T-cell (primary cell): ENCODE measurements at places on chromosomes 6 and 20. TPM values are rescaled to one million over a fixed set of nuclear protein-coding genes. Genes with fewer than 3 reads are reported as not detected.

DNA sequence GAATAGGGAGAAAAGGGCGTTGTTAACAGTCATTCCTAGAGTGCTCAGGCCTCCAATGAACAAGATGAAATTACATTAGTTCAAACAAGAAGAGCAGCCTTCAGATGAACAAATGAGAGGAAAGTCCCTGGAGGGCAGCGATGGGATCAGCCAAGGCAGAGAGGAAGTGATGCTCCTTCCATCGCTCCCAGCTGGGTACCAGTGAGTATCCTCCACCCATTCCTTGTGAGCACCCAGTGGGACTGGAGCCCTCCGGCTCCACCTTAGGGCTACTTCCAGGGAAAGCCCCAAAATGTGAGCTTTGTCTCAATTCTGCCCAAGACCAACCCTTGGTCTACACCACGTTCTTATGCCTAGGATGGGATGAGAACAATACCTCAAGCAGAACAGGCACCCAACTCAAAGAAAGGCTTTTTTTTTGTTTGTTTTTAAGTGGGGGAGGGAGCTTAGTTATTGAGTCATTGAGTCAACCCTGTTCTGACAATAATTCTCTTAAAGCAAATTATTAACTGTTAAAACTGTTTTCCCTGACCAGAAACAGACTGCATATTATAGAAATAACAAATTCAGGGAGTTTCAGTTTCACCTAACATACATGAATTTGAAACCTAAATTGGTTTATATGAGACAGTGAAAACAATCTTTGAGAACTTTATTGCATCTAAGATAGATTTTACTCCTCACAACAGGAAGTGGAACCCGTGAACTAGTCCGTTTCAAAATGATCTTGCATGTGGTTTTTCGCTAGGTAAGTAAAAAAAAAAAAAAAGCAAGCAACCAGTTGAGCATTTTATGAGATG is 106.9 kb downstream of the IPCEF1 start:
- DNase-seq: no peak

GRCh38 chr6:48109944-48110343 is 1.1 kb downstream of the PTCHD4 start:
- no peak for DNase-seq

DNA sequence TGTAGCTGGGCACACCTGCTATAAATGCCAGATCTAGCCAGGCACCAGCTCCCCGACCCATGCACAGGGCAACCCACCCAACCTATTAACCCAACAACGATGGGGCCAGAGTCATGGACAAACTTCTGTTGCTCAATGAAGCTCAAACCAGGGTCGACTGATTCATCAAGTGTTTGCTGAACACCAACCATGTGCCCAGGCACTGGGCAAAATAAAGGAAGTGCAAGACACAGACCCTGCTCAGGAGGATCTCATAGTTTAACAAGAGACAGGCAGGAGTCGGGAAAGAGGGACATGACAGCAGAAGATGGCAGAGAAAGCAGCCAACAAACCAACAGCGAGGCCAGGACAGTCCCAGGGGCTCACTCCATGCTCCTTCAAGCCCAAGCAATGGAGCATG is 18.8 kb downstream of the KCNK5 start:
- DNase-seq: no peak

DNA sequence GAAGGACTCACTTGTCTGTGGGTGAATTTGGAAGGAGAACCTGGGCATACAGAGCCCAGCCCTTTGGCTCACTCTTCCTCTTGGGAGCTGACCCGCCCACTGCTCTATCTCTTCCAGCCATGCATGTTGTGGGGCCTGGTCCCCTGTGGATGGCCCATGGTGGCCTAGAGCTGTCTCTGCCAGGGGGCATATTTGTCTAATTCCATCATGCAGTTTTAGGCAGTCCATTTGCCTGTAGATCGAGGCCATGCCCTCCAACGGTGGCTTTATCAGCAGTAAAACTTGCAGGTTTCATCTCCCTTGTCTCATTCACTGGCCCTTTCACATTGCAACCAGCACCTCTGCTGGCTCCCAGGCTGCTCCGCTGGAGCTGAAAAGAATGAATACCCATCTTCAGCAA is 12.9 kb upstream of the EZR start:
- no peak for DNase-seq

GRCh38 chr6:151616600-151616999 is 122.8 kb downstream of the CCDC170 start:
- DNase-seq: no peak

DNA sequence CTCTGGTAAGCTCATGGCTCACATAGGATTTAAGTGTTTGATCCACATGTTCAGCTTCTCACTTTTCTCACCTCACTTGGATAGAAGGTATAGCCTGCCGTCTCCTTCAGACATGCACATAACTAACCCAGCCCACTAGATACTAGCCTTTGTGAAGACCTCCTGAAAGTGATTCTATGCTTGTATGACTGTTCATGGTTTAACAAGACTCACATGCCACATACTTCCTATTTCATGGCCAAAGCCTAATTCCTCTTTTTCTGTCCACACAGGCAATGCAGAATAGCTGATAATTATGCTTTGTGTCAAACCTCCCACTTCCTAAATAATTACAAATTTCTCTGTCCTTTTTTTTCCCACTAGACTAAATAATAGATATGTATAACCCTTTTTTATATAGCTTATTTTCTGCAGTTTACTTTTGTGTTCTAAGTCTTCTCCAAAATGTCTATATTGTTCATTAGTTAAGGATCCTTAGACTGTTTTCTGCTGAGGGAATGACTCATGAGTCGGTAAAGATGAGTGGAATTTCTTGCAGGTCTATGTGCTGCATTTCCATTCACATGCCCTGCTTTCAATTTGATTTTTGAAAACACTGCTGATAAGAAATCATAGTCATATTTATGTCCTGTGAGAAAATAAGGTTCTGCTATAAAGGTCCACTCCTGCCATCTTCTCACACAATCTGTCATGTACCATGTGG is 43.0 kb downstream of the HDDC2 start:
- DNase-seq: no peak

GRCh38 chr6:35562060-35562459 is 49.4 kb upstream of the TULP1 start:
- no peak for DNase-seq

- no peak for DNase-seq
Observed at GRCh38 chr6:116170358-116171057, 44.6 kb upstream of the COL10A1 start.

DNA sequence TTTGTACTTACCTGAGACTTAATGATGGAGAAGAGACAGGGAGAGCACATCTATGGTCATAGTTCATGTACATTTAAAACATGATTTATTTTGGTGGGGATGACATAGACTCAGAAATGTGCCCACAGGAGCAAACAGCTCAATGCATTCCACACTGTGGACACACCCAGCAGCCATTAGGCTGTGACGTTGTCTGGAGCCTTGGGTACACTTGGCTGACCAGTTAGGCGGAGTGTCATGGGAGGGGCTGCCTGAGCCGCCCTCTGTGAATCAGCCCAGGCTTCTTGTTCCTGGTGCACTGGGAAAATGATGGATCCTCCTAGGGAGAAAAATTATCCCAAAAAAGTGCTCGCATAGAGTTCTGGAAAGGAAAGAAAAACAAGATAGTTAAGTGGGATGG is 231.0 kb upstream of the GMDS start:
- DNase-seq: no peak

- DNase-seq: no peak
Observed at GRCh38 chr6:87200469-87201175, 45.3 kb downstream of the ZNF292 start.

DNA sequence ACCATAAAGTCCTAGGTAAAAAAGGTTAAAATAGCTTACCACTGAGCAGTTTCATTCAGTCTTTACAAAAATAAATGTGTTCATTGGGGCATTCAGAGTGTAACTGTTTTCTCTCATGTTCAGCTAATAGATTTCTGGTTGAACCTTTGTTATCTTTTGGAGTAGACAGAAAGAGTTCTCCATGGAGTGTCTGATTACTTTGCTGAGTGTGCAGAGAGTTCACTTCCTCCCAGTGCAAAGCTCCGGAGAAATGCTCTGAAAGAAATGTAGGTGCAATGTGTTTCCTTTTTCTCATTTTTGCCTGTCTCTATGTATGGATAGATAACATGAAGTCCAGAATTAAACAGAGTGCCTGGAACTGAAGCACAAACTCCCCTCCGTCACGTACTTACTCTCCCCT is 52.6 kb downstream of the JAG1 start:
- no peak for DNase-seq

- DNase-seq: no peak
Observed at GRCh38 chr6:135583256-135583761, 85.8 kb upstream of the AHI1 start.

DNA sequence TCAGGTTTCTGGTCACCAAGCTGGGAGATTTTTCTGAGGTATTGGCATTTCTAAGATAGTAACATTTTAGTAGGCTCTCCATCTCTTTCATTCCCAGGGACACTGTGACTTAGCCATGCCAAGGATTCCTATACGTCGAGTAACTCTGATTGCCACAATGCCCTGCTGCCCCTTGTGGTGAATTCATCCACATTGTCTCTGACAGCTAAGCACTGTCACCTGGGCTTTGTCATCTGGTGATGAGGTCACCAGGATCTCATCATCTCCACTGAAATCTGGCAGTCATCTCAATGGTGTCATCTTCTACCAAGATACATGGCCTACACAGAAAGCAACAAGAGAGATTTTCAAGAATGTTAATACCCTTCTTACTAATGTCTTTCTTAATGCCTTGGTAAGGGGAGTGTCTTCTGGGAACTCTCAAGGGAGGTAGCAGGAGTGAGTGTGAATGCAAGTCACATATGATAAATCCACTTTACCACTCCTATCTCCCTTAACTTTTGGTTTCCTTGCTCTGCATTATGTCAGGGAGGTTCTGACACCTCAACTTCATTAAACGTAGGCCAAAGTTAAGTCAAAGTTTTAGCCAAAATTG is 246.7 kb downstream of the CD109 start:
- no peak for DNase-seq

The HCK gene
- total RNA-seq: 0.29 TPM

- no peak for DNase-seq
Observed at GRCh38 chr20:1462834-1463233, 3.8 kb downstream of the NSFL1C start.

- DNase-seq: no peak
Observed at GRCh38 chr20:5282561-5282960, 34.2 kb downstream of the PROKR2 start.

DNA sequence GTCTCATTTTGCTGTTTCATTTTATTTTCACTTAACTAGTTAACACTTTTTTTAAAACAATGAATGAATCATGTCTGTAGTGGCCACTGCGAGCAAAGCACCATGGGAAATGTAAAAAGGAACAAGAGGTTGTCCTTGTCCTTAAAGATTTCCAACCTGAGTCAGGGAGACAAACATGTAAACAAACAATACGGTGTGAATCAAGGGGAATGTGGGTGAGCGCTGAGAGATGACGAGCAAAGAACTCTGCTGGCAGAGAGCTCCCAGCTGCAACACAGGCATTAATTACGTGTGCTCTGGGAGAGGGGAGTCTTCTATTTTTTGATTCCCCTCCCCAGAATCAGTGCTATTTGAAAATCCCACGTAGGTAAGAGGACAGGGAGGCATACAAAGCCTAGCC is 84.3 kb downstream of the ATXN1 start:
- DNase-seq: no peak

DNA sequence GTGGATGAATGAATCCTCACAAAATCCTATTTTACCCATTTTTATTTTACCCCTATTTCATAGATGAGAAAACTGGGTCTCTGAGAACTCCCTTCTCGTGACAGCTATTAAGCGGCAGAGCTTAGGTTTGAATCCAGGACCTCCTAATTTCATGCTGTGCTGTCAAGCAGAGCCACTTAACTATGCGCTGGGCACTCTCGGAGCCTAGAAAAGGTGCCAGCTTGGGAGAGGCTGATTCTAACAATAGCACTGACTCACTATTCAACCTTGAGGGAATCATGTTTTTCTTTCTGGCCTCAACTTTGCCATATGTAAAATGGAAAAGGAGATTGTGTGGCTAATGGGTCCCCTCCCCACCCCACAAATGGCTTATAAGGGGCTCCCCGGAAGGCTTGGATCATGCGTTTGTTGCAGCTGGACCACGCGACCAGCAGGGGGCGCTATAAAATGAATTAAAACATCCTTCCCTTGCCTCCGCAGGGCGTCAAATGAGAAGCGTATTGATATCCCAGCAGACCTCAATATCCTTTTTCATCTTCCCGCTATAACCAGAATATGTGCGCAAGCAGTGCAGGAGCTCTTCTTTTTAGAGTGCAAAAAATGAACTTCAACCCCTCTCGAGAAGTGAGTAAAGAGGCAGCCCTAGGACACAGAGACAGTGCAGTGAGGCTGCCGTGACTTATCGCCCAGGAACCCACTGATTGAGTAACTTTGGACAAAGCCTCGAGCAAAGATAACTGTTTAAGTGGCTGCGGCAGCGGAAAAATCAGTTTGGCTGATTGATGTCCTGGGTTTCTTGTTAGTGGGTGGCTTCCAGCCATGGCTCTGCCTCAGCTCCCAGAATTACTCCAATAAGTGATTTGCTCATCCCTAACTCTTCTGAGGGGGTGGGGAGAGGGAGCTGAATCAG is 12.8 kb upstream of the PDYN start:
- peak; percentile 22 for DNase-seq

The RCAN2 gene
- 0.18 TPM for total RNA-seq

- no peak for DNase-seq
Observed at GRCh38 chr6:2245877-2246863, 765 bp upstream of the GMDS start.

The SRSF12 gene
- not detected for total RNA-seq

DNA sequence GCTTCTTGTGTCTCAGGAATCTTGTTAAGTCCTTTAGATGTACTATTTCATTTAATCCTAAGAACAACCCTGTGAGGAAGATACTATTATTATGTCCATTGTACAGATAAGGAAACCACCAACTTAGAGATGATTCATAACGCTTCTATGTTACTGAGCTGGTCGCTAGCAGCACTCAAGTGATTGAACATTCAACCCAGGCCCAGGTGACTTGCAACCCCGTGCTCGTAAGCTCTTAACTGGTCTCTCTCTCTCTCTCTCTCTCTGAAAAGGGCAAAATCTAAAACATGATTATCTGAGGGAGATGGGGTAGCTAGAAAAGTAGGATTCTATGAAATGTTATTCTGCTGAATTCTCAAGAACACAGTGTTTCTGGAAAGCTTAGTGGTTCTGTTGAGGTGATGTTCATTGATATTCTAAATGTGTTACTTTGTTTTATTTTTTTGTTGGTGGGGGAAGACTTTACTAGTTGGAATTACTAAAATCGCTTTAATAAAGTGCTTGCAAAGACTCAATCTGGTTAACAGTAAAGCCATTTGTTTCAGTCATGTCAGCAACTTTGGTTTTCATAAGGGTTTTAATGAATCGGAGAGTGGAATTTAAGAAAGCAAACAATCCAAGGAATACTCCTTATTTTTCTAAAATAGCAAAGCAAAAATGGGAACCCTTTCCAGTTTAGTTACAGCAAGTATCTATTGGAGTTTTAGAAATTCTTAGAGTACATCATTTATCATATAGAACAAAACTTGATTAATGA is 265.0 kb upstream of the TAB2 start:
- no peak for DNase-seq

DNA sequence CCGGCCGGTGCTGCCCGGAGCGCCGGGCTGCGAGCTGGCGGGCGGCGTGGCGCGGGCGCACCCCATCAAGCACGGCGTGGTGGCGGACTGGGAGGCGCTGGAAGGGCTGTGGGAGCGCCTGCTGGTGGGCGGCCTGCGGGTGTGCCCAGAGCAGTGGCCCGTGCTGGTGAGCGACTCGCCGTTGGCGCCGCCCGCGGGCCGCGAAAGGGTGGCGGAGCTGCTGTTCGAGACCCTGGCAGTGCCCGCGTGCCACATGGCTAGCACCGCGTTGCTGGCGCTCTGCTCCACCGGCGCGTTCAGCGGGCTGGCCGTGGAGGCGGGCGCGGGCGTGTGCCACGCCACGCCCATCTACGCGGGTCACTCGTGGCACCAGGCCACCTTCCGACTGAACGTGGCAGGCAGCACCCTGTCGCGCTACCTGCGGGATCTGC is 517 bp downstream of the ACTL10 start:
- no peak for DNase-seq

GRCh38 chr6:125865015-125865414 is 74.3 kb downstream of the NCOA7 start:
- no peak for DNase-seq
